Thoracic aorta (tissue), 2 donors: ENCODE measurements at places on chromosomes 2 and 18.

DNA sequence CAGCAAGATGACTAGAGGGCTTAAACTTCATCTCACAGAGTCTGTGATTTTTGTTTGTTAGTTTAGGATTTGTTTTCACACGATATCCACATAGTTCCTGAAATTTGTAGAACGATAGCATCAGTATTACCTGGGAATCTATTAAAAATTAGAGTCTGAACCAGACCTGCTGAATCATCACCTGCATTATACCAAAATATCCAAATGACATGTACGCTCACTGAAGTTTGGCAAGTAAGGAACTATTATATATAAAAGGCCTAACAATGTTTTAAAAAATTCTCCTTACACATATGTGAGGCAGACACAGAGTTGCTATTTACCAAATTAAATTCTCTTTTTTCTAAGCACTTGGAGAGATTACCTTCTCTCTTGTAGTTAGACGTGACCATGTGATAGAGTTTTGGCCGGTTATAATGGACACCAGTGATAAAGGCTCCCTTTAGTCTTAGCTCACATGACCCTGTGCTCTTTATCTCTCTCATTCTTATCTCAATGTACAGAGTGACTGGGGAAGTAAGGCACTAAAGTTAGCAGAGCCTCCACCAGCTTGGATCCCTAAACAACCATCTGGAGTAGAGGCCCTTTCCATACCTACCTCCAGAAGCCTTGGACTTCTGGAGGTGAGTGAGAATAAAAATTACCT, 363.1 kb downstream of the DSC3 start:
- DNase-seq: no peak

DNA sequence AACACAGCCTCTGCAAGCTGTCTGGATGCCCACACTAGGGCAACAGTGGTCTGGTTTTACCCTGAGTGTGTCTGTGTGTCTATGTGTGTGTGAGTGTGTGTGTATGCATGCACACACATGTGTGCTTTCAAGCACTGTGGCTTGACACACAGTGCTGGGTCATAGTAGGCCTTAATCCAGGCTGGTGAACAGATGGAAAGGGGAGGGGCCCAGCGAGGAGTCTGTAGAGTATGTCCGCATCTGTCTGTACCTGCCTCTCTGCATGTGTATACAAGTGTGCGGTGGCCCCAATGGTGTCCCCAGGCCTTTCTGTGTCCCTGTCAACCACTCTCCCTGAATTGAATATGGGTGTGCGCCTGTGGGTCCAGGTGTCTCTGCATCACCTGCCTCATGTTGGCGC, 9.3 kb upstream of the KCNIP3 start:
- no peak for DNase-seq

- DNase-seq: no peak
Observed at GRCh38 chr18:63758615-63759240, 16.5 kb upstream of the SERPINB7 start.

GRCh38 chr18:63138436-63139340, 180.9 kb downstream of the BCL2 start:
- no peak for DNase-seq

GRCh38 chr2:152094014-152094413, 4.8 kb downstream of the CACNB4 start:
- no peak for DNase-seq

DNA sequence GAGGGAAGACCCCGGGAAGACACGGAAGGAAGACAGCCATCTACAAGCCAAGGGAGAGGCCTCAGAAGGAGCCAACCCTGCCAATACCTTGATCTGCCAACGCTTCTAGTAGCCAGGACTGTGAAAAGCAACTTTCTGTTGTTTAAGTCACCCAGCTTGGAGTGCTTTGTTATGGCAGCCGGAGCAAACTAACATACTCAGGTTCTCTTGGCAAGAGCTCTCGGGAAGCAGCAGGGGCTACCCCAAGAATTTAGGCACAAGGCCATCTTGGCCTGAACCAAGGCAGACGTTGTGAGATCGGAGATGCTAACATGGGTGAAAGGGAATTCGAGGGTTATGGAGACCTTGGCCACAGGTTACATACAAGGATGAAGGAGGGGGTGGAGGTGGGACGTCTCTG, 78.6 kb upstream of the KLHL29 start:
- no peak for DNase-seq

GRCh38 chr2:224894356-224894755, 147.9 kb downstream of the DOCK10 start:
- no peak for DNase-seq

GRCh38 chr2:1082456-1083205, 132.0 kb downstream of the SNTG2 start:
- no peak for DNase-seq

DNA sequence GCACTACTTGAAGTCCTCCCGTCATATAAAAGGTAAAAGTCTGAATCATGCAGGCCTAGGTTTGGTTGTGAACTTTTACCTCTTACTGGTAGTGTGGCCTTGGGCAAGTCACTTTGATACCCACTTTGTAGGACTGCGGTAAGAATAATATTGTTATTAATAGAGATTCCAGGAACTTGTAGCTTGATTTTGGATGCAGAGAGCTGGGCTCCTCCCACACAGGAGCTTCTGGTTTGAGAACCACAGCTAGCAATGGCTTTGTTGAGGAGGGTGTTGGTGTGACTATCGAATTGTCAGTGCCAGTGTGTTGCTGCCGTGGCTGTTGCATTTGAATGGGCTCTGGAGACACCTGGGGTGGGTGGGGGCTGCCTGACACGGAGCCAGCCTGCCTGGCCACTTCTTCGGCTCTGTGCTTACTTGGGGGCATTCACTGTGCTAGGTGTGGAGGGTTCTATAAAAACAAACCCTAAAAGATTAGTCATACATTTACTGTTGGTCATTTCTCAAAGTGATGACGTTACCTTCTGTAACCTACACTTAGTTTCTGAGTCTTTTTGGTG, 38.5 kb downstream of the ASAP2 start:
- DNase-seq: no peak

- DNase-seq: no peak
Observed at GRCh38 chr2:237074211-237074993, 11.3 kb upstream of the COPS8 start.

GRCh38 chr2:172223601-172224054, 120.9 kb upstream of the DLX2 start:
- DNase-seq: no peak

DNA sequence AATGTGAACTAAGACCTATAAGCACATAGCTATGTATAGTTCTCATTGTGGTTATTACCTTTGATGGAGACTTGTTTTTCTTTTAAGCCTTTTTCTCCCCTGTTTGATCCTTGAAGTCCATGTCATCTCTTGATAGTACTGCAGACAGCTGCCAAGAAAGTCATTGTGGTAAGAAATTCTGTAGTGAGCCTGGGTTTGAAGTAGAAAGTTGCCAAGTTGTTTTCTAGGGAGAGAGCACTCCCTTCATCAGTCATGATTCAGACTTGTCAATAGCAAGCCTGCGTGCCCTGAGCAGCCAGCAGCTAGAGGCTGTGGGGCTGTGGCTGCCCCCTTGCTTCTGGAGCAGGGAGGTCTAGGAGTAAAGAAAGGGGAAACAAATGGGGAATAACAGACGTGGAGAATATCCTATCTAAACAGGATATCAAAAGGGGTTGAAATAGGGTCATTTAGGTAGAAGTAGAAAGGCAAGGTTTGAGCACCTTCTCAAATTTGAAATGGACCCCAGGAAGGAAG, 8.4 kb downstream of the SP5 start:
- DNase-seq: no peak

DNA sequence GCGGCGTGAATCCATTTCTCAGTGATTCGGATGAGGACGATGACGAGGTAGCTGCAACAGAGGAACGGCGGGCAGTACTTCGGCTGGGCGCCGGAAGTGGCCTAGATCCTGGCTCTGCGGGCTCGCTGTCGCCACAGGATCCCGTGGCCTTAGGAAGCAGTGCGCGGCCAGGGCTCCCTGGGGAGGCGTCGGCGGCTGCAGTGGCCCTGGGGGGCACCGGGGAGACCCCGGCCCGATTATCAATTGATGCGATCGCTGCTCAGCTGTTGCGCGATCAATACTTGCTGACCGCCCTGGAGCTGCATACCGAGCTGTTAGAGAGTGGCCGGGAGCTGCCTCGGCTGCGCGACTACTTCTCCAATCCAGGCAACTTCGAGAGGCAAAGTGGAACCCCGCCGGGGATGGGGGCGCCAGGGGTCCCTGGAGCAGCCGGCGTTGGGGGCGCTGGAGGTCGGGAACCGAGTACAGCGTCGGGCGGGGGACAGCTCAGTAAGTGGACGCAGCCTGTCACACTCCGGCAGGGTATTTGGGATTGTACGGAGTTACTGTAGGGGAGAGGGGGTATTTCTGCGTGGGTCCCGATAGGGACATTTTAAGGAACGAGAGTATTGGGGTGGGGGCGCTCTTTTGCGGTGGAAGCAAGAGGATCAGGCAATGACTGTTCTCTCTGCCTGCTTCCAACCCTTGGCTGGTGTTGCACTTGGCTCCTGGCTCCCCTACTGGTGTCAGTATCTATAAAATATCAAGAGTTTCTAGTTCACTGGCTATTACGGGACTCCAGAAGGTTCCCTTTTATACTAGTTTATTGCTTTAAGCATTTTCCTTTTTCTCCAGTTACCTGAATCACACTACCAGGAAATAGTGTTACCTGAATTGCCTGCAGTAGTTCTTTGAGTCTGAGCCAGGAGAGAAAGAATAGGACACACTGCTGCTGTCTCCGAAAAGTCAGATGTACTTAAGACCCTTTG, 772 bp downstream of the RELCH start:
- no peak for DNase-seq

DNA sequence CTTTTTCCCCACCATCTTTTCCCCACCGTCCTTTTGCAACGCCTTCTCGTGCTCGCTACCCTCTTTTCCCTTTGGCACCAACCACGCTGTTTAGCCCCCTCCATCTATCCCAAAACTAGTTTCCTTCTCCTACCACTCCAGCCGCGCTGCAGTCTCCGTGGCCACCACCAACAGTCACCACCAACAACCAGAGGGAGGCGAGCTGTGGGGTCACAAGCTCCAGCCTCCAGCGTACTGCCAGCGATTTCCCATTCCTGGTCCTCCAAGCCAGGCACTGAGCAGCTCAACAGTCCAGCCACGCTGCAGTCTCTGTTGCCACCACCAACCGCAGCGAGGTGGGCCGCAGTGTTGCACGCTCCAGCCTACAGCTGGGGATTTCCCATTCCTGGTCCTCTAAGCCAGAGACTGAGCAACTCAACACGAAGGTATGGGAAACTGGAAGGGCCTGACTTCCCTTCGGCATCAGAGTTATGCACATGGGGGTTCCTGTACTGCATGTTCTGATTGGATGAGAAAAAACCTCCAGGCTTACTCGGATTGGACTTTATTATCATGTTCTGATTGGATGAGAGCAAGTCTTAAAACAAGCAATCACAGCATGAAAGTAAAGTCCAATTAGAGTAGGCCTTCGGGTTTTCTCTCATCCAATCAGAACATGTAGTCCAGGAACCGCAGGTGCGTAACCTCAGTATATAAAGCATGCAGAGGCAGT, 42.3 kb upstream of the IMP4 start:
- no peak for DNase-seq

DNA sequence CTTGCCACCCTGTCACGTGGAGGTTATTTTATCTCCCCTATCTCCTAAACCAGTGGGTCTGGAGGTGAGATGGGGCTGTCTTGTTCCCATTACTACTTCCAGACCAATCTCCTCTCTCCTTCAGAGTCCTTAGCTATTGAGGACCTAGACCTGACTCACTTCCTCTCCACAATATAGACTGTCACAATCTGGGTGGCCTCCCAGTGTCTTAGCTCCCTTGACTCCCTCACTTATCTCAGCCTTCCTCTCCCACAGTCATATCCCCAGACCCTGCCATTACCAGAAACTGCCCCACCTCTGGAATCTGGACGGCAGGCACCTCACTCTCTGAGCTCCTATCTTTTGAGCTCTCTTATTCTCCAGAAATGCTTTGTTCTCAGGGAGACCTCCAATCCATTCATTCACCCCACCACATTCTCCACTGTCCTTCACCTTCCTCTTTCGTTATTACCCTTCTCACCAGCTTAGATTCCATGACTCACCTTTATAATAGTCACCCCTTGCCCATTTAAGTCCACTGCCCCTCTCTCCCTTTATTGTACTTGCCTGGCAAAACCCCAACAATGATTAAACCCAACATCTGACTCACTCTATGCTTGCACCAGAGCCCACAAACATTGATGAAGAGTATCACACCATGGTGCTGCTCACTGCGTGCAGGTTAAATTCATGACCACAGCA, 23.3 kb upstream of the SIX3 start:
- DNase-seq: no peak

DNA sequence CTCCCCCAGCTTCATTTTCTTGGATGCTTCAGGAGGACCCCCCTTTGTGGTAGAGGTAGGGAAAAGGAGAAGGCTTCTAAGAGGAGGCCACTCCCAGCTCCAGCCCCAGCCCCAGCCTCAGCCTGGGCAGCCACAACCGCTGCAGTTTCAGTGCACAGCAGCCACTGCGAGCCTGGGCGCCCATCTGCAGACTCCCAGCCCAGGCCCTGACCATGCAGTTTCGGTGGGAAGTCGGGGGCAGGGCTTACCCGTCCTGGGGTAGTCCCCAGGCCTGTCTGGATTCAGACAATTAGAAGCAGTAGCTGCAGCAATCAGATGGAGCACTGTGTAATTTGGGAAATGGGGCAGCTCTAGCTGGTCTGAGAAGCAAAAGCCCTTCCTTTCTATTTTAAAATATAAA, 28.6 kb downstream of the ITM2C start:
- DNase-seq: no peak

GRCh38 chr2:103219398-103219797, 457.6 kb downstream of the TMEM182 start:
- DNase-seq: no peak

DNA sequence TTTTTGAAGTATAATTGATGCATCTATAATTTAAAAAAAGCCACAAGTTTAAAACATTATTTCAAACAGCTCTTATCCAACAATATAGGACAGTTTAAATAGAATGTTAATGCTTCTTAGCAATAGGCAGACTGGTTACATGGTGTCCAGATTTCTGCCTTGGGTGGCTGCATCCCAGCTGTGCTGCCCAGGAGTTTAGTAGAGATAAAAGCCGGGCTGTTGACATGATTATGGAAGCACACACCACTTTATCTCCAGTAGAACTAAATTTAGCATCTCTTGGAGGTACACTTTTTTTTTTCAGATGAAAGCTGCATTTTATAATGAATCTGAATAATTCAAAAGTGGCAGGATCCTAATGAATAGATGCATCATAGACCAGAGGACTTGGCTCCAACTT, 309.7 kb downstream of the PLCL1 start:
- DNase-seq: no peak

GRCh38 chr2:100902817-100903405, 83.0 kb downstream of the NPAS2 start:
- DNase-seq: no peak

DNA sequence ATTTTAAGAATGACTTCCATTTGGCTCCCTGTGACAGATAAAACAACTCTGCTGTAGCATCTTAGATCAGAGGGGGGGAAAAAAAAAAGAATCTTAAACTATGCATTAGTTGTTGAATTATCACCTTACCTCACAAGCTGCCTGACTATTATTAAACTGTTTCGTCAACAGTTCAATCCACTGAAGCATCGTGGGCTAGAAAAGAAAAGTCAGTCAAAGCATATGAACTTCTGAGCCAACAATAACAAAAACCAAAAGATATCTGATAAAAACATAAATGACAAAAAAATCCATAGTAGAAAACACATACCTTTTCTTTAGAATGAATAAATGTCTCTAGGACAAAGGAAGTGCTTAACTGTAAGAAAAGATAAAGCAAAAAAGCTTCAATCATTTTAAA, 73.7 kb downstream of the C2orf74 start:
- no peak for DNase-seq
